ENCODE measurements at places on chromosomes 3 and 15. TPM values are rescaled to one million over a fixed set of nuclear protein-coding genes. Genes with fewer than 3 reads are reported as not detected.

Gene GMPPB
- total RNA-seq = 34.8 TPM

GRCh38 chr15:87031540-87032230 lies 952.0 kb downstream of the AGBL1 start:
- no peak overlapping the region for H3K4me3 ChIP-seq
- H3K27me3 ChIP-seq = no peaks in the 10 kb centered on the region
- H3K4me1 ChIP-seq = no peaks in the 10 kb centered on the region
- H3K27ac ChIP-seq = no peak overlapping the region
- no peaks in the 10 kb centered on the region for H3K36me3 ChIP-seq
- no peak for DNase-seq

GRCh38 chr3:106337116-106337515 lies 468.3 kb upstream of the CBLB start:
- no peak overlapping the region for H3K4me3 ChIP-seq
- no peak overlapping the region for H3K27ac ChIP-seq
- H3K4me1 ChIP-seq = no peaks in the 10 kb centered on the region
- H3K36me3 ChIP-seq = no peaks in the 10 kb centered on the region

DNA sequence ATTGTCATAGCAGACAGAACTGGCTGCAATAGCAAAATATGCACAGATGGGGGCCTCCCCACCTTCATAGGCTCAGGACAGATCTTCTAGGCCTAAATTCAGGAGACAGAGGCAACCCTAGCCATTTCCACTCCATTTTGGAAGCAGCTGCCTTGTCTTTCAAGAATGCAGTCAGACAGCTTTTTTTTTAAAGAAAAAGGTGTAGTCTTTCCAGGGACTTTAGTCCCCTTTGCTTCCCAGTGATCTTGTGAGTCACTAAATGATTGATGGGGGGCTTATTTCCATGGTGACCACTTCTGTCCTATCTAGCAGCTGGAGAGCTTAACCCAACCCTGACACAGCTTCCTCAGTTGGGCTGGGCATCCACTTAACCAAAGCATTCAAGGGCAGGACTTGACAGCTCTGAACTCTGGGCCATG lies 165.9 kb downstream of the TPRG1 start:
- H3K27me3 ChIP-seq = no peaks in the 10 kb centered on the region
- no peak for DNase-seq

GRCh38 chr15:60571008-60571420 lies 92.1 kb upstream of the ICE2 start:
- no peak overlapping the region for H3K27ac ChIP-seq
- H3K36me3 ChIP-seq = no peaks in the 10 kb centered on the region
- no peak overlapping the region for H3K4me3 ChIP-seq
- DNase-seq = no peak
- H3K27me3 ChIP-seq = no peaks in the 10 kb centered on the region
- no peaks in the 10 kb centered on the region for H3K4me1 ChIP-seq

- H3K4me3 ChIP-seq = no peak overlapping the region
- no peak overlapping the region for H3K27ac ChIP-seq
- no peak for DNase-seq
- H3K27me3 ChIP-seq = no peaks in the 10 kb centered on the region
- no peaks in the 10 kb centered on the region for H3K4me1 ChIP-seq
Measured at GRCh38 chr3:30826531-30826942, 67.9 kb downstream of the GADL1 start.

DNA sequence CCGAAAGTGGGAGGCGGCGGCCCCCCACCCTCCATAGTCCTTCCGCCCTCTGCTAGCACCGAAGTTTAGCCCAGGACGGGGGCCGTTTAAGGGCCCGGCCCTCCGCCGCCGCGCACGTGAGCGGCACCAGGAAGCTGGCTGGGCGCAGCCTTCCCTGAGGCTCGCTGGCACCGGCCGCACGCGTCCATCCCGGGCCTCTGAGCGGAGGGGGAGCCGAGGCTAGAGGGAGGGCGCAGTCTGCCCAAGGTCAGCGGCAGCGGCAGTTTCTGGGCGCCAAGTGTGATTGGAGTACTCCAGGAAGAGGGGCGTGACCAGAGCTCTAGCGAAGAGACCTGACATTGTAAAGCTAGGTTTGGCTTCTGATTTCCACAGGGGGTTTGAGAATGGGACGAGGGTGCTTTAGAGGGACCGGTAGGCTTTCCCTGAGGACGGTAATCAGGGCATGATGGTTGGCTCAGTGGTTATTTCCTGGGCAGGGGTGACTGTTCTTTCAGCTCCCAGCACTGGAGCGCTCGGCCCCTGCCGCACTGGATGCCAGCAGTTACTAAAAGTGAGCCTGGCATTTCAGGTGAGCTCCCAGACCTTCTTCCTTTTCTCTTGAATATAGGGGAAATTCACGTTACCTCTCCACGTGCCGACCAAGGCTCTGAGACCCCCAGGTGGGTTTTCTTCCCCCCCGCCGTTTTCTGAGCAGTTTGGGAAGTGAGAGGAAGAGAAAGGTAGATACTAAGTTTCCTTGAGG lies 853 bp downstream of the TEX264 start:
- peak overlapping the region; percentile 91 for H3K27ac ChIP-seq
- peaks cover 41% of the 10 kb centered on the region for H3K4me1 ChIP-seq
- H3K27me3 ChIP-seq = no peaks in the 10 kb centered on the region
- DNase-seq = peak; percentile 86

Gene CADM2
- total RNA-seq = 0.55 TPM

DNA sequence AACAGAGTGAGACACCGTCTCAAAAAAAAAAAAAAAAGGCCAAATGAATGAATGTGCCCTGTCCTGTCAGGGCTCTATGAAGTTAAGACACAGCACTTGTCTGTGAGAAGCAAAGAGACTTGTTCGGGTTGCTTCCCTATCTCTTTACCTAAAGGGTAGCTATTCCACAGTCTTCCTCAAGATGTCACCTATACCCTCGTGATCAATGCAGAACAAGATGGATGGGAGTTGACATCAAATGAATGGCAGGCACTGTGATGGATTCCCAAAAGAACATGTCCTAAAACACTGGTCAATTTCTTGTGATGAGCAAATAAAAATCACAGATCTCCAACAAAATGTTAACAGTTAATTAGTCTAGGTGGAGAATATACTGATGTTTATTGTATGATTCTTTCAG lies 9.5 kb downstream of the TADA3 start:
- H3K4me1 ChIP-seq = peaks cover 16% of the 10 kb centered on the region
- no peak for DNase-seq
- no peaks in the 10 kb centered on the region for H3K27me3 ChIP-seq
- H3K4me3 ChIP-seq = no peak overlapping the region

DNA sequence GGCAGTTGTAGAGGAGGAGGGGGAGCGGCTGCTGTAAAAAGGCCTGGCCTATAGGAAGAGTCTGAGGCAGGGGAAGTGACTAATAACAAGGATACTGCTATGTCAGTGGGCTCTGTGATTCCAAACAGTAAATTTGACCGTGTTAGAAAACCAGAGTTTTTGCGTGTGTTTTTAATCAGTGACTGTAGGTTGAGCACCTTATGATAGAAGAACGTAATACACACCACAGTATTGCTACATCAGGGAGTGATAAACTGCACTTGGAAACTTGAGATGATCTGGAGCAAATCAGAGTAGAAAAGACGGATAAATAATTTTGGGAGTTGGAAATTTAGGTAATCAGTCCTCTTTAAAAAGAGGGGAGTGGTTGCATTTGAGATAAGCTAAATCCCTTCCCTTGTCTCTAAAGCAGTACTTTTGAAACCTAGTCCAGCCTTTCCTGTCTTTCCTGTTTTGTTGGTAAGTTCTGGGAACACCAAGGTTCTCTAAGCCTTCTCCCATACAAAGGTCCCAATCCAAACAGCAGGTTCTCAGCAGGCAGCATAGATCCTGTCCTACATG lies 130.5 kb upstream of the NR2E3 start:
- no peak overlapping the region for H3K4me3 ChIP-seq
- H3K27ac ChIP-seq = no peak overlapping the region
- no peaks in the 10 kb centered on the region for H3K27me3 ChIP-seq
- no peak for DNase-seq
- no peaks in the 10 kb centered on the region for H3K36me3 ChIP-seq

DNA sequence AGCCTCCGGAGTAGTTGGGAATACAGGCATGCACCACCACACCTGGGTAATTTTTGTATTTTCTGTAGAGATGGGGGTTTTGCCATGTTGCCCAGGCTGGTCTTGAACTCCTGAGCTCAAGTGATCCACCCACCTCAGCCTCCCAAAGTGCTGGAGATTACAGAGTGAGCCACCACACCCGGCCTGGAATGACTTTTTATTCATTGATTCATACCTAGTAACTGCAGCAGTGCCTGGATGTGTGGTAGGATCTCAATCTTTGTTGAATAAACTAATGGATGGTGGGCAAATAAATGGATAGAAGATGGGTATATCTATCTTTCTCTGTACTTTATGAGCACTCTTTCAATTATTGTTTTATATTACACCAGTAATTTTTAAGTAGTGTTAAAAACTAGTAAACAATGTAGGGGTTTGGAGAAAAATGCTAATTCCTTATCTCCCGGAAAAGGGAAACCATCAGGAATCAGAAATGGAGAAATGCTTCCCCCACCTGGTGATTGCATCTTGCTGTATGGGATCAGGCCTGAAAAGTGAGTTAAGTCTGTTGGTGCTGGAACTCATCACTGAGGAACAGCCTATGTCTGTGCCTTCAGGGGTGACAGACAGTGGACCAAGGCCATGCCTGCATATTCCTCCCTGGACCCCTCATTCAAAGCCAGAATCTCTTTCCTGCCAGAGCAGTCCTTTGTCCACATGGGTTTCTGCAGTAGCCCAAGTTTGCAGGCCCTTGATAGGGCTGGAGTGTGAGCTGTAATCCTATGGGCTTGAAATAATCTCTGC lies 161.0 kb upstream of the CTDSPL start:
- no peak for DNase-seq
- H3K4me1 ChIP-seq = peaks cover 39% of the 10 kb centered on the region
- no peaks in the 10 kb centered on the region for H3K36me3 ChIP-seq
- no peak overlapping the region for H3K27ac ChIP-seq
- no peaks in the 10 kb centered on the region for H3K27me3 ChIP-seq

Gene ARNT2
- total RNA-seq = 12.9 TPM

DNA sequence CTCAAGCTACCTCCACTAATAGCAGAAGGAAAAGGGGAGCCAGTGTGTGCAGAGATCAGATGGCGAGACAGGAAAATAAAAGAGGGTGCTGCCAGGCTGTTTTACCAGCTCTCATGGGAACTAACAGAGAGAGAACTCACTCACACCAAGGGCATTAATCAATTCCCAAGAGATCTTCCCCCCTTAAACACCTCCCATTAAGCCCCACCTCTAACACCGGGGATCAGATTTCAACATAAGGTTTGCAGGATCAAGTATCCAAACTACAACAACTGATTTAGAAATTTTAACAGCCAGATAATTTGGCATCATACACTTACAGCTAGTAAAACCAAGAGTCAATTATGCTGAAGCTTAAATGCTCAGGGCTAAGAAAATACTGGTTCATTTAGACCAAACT lies 18.9 kb downstream of the CD200 start:
- no peaks in the 10 kb centered on the region for H3K36me3 ChIP-seq
- H3K4me1 ChIP-seq = no peaks in the 10 kb centered on the region
- no peak overlapping the region for H3K4me3 ChIP-seq
- H3K27me3 ChIP-seq = no peaks in the 10 kb centered on the region

GRCh38 chr3:130516645-130517512 lies at the start of gene COL6A6:
Gene COL6A6, plus strand, starts transcription at chr3:130517177. Its CDS starts 43,188 bp downstream, at chr3:130560365.
- H3K4me1 ChIP-seq = no peaks in the 10 kb centered on the region
- H3K4me3 ChIP-seq = peak within 1 kb of the TSS; percentile 46
- no peak for DNase-seq
- H3K36me3 ChIP-seq = no peaks in the 10 kb centered on the region
- H3K27me3 ChIP-seq = peaks cover 29% of the 10 kb centered on the region

DNA sequence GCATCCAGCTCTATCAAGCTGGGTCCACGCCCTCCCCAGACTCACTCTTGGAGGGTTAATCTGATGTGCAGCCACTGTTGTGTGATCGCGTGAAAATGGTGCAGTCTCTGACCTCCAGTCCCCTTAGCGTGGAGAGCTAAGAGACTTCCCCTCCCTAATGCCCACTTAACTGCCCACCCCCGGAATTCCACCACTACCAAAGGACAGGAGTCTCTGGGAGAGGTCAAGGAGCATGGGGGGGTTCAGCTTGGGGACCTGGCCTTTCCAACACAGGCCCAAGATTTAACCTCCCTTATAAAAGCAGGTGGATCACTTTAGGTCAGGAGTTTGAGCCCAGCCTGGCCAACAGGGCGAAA lies 48.8 kb downstream of the CCDC12 start:
- H3K27ac ChIP-seq = peak overlapping the region; percentile 51
- H3K4me3 ChIP-seq = no peak overlapping the region
- peaks cover 42% of the 10 kb centered on the region for H3K36me3 ChIP-seq
- no peaks in the 10 kb centered on the region for H3K27me3 ChIP-seq
- H3K4me1 ChIP-seq = peaks cover 71% of the 10 kb centered on the region

Gene IQCH
- 0.93 TPM for total RNA-seq

GRCh38 chr3:43759297-43759782 lies 68.6 kb downstream of the ABHD5 start:
- H3K27ac ChIP-seq = peak overlapping the region; percentile 12
- H3K4me1 ChIP-seq = peaks cover 11% of the 10 kb centered on the region
- H3K4me3 ChIP-seq = no peak overlapping the region
- H3K36me3 ChIP-seq = no peaks in the 10 kb centered on the region
- no peak for DNase-seq

Gene AHSG
- not detected for total RNA-seq

DNA sequence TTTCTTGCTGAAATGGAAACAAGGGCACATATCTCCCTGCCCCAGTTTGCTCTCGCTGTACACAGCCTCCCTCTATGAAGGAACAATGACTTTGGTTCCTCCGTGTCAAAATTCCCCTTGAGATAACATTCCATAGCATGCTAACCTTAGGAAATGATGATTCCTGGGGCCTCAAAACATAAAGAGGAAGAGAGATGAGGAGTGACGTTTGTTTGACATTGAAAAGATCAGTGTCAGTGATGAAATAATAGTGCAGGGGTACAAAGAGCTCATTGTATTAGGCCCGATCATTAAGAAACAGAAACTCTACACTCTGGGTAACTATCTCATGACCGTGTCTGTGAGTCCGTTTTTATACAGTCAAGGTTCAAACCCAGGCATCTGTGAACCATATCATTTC lies 55.2 kb downstream of the ARNT2 start:
- H3K4me1 ChIP-seq = peaks cover 24% of the 10 kb centered on the region
- DNase-seq = no peak
- H3K27ac ChIP-seq = no peak overlapping the region
- H3K4me3 ChIP-seq = no peak overlapping the region

- no peaks in the 10 kb centered on the region for H3K4me1 ChIP-seq
- H3K27ac ChIP-seq = no peak overlapping the region
- DNase-seq = no peak
- H3K4me3 ChIP-seq = peak overlapping the region; percentile 7
Measured at GRCh38 chr3:139173372-139174108, 128.8 kb upstream of the PRR23C start.

DNA sequence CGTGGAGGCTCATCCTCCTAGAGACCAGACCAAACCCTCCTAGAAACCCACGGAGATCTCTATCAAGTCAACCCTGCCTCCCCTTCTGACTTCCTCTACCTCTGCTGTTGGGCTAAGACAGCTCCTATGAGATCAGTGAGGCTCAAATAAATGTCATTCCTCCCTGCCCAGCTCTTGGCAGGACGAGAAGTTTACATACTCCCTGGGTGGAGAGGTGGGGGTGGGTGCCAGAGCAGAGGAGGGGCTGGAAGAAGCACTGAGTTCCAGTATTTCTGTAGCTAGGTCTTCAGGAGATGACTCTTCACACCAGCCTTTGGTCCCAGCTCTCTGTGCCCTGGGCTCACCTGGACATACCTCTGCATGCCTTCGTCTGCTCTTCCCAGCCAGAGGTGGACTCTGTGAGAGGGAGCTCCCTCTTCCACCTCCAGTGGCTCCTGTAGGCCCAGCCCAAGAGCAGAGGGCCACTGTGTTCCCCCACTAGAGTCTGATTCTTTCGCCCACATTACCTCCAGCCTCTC lies 42.4 kb upstream of the TLE3 start:
- no peak overlapping the region for H3K4me3 ChIP-seq
- peaks cover 38% of the 10 kb centered on the region for H3K4me1 ChIP-seq
- no peak overlapping the region for H3K27ac ChIP-seq
- no peaks in the 10 kb centered on the region for H3K27me3 ChIP-seq

Gene PLAAT1
- total RNA-seq = 0.96 TPM

Gene HRH1
- total RNA-seq = 12.0 TPM

Gene CCDC66
- total RNA-seq = 25.0 TPM

Measured in upper lobe of right lung (tissue), 1 donor.